ENCODE measurements at places on chromosomes 5 and 9.

- no peak for DNase-seq
Observed at GRCh38 chr9:104589626-104590025, 9.6 kb downstream of the OR13C5 start.

DNA sequence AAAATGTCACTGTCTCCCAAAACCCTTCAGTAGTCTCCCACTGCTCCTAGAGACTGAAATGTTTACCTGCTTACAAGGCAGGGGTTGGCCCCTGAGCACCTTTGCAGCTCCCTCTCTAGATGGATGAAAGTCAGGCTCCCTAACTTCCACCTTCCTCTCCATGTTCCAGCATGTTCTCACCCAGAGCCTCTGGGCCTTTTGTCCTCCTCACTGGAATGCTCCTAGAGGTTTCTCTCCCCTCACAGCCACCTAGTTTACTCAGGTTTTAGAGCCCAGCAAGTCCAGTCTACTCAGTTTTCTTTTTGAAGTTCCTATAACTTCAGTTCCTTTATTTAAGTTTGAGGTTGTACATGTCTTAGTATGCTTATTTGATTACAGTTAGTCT, 815 bp upstream of the URM1 start:
- DNase-seq = no peak

- DNase-seq = no peak
Observed at GRCh38 chr5:167489202-167489601, 802.2 kb upstream of the WWC1 start.

GRCh38 chr9:119278171-119278570, 91.1 kb downstream of the BRINP1 start:
- peak; percentile 35 for DNase-seq

GRCh38 chr9:131578731-131579504, 33.6 kb downstream of the PRRT1B start:
- no peak for DNase-seq

GRCh38 chr5:38871790-38872551, 26.2 kb downstream of the OSMR start:
- DNase-seq = no peak

- no peak for DNase-seq
Observed at GRCh38 chr5:13501176-13501575, 443.3 kb downstream of the DNAH5 start.

DNA sequence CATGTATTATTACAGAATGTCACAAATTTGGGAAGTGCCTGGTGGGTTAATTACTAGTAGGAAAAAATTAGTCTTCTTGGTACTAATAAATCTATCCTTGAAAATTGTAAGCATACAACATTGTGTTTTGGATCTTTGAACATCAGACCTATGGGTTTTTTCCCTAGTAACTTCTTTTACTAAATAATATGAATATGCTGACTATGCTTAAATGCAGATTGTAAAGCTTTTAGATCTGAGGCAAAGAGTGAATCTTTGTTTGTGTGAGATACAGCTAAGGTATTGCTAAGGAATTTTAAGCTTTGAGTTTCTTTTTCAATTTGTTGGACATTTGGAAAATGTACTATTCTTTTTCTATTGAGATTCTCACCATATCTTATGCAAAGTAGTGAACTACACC, 390.6 kb upstream of the CCNH start:
- DNase-seq = no peak
